ENCODE measurements at places on chromosomes 6 and 20.

DNA sequence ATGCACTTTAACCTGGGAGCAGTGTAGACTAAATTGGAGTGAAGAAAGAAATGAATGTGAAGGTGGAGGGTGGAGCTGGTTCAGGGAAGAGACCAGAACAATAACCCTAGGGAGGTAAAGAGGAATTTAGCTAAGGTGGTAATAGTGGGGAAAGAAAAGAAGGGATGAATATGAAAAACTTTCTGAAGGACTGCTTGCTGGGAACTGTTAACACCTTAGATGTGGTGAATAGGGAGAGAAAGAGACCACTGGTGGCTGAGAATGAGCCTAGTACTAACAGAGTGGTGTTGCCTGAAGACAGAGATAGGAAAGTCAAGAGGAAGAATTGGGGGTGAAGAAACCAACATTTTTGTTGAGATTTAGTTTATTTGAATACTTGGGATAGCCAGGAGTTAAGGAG, 78.4 kb upstream of the HS3ST5 start:
- DNase-seq = no peak

- DNase-seq = no peak
These were observed 129.5 kb downstream of the MMUT start for GRCh38 chr6:49333345-49334125.

DNA sequence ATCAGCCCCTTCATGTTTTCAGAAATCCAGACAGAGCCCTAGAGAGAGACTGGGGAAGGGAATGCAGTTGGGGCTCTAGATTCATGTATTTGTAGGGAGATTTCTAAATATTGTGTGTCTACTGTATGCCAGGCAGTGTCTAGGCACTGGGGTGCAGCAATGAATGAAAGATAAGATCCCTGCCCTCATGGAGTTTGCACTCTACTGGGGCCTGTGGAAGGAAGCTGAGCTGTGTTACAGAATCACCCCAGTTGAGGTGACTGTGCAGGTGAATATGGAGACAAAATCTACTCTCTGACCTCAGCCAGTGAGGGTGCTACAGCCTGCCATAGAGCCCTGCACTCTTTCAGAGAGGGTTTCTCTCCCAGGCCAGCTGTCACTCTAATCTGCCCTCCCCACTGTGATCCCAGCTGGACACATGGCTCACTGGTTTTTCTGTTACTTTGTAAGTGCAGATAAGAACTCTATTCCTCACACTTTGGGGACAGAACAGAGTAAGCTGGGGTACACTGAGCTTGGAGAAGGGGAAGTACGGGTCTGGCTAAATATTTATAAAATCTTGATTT, 69.2 kb upstream of the E2F3 start:
- no peak for DNase-seq

- no peak for DNase-seq
These were observed 186.7 kb downstream of the GJA10 start for GRCh38 chr6:90080876-90081481.

DNA sequence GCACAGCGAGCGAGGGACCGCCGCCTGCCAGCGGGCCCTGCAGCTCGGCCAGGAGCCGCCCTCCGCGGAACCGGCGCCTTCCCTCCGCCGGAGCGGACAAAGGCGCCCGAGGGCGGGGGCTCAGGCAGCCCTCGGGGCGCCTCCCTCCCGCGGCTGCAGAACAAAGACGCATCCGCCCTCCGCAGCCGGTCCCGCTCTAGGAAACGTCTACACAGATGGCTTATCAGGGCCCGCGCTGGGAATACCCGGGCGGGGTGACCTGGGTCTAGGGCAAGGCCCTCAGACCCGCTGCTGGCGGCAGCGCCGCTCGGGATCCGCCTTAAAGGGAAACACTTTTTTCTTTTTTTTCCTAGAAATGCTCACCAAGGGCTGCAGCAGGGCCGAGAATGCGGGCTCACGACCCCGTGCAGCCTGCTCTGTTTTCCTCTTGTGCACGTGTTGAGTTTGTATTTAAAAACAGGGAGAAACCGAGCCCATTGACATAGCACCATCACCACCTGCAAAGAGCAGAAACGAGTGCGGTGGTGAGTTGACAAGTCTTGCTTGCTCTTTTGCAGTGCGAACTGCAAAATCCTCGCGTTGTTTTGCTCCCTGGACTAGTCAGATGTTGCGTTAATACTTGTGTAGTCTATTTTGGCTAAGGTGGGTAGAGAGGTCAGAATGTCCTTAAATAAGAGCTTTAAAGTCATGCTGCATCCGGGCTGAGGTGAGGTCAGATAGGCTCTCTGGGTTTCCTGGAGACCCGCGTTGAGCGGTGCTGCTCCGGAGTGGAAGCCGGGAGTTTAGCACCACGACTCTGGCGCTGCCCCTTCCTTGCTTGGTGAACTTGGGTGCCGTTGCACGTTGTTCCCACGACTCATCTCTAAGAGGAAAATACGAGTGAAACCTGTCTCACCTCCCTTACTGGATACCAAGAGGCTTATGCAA, 1.1 kb upstream of the RPS6KA2 start:
- DNase-seq = peak; percentile 17

DNA sequence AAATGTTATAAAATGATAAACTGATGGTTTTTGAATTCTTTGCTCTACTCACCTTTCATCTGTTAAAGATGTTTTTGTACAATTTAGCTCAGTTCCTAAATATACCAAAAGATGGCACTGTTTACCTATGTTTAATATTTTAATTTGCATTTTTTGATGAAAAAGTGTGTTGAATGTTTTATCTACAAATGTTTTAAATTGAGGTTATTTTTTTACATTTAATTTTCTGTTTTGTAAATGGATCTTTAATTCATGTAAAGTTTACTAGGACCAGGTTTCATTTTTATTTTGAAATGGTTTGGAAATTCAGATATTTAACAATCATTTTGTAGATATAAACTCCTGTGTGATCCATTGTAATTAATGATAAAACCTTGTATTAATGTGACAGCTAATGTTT, 30.0 kb downstream of the CDKAL1 start:
- no peak for DNase-seq

DNA sequence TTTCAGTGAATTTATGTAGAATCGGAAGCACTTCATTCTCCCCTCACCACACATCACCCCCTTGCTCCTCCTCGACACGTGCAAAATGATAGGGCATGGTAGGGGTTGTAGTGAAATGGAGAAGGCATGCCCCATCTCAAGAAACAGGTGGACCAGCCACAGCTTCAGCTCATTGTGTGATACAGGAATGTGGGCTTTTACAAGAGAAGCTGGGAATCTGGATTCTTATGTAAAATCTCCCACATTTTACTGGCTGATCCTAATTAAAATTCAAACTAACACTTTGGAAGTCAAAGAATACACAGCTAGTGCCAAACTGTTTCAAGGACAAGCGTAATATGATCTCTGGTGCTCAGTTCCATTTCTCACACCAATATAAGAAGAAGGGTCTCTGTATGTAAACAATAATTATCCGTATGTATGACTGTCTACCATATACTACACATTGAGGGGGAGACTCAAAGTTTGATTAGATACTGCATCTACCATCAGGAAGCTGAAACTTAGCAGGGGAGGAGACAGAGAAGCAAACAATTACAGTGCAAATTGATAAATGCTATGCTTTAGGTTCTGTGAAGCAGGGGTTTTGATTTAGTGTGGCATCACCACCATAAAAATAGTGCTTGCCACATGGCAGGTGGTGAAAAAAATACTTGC, 24.3 kb upstream of the KIAA0408 start:
- no peak for DNase-seq

- DNase-seq = no peak
These were observed 63.6 kb downstream of the GCLC start for GRCh38 chr6:53481323-53481722.

DNA sequence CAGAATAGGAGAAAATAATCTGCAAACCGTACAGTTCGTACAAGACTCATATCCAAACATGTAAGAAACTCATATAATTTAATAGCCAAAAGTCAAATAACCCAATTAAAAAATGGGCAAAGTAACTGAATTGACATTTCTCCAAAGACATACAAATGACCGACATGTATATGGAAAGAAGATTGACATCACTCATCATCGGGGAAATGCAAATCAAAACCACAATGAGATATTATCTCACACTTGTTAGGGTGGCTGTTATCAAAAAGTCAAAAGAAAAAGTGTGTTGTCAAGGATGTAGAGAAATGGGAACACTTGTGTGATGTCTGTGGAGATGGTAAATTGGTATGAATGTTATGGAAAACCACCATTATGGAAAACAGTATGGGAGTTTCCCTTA, 70.5 kb upstream of the STXBP5 start:
- no peak for DNase-seq

DNA sequence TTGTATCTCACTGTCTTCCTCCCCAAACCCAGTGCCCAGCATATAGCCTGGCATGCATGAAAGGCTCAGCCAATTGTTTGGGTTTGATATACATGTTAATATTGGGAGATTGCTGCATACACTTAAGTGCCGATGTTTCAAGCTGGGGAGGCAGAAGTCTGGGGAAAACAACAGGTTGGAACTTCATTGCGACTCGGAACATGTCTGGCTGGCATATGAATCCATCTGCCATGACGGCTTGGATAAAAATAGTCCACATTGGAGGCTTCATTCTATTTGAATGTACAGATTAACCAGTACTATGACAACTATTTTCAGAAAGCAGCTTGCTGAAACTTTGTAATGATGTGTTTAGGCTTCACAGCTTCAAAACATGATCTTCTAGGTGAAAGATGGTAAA, 261.0 kb downstream of the CDH26 start:
- DNase-seq = no peak

DNA sequence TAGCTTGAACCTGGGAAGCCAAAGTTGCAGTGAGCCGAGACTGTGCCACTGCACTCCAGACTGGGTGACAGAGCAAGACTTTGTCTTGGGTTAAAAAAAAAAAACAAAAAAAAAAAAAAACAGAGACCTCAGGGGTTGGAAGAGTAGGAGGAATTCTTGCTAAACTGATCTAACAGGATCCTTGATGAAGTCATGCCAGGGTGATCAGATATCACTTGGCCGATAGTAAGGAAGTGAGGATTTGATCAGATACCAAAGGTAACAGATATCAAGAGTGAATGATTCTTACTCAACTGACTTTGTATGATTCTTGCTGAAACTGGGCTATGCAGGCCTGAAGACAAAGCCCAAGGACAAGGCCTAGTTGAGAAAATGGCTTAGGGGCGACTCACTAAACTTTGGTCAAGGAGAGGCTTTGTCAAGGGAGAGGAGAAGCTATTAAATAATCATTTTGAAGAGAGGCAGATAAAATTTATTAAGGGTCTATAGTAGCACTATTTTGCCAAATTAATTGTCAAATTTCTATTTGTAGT, 624.7 kb downstream of the UTRN start:
- no peak for DNase-seq

GRCh38 chr20:43765916-43766315, 39.1 kb upstream of the GTSF1L start:
- no peak for DNase-seq

DNA sequence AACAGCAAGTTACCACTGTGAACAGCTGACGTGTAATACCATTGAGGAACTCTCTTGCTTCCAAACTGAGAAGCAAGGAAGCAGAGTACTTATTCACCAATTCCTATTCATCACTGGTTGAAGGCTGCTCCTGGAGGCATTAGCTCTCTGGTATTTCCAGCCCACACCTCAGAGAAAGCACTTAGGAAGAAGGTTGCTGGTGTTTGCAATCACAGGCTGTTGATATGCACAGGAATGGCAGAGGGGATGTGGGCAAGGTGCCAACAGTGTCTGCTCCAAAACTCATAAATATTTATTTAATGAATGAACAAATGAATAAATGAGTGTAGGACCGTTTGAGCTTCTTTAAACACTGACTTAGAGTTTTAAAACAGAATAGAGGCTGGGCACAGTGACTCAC, 6.9 kb upstream of the RRBP1 start:
- DNase-seq = no peak

- no peak for DNase-seq
These were observed 23.0 kb downstream of the POFUT1 start for GRCh38 chr20:32230707-32231106.

DNA sequence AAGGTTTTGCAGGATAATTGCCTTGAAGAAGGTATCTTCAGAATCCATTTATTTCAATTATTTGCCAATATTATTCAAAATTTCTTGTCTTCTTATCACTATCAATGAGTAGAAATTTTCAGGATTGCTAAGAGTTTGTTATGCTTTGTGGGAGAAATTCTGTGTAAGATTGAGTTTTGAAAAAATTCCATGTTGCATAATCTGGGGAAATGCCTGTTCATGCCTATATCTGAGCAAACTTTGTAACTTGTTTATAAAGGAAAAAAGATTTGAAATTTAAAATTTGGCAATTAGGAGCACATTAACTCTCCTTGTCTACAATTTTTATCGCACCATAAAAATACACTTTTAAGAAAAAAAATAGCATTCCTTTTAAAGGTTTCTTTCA, 39.8 kb upstream of the EDN1 start:
- no peak for DNase-seq
